AG09309 (cell line): ENCODE measurements at places on chromosomes 2 and 18.

DNA sequence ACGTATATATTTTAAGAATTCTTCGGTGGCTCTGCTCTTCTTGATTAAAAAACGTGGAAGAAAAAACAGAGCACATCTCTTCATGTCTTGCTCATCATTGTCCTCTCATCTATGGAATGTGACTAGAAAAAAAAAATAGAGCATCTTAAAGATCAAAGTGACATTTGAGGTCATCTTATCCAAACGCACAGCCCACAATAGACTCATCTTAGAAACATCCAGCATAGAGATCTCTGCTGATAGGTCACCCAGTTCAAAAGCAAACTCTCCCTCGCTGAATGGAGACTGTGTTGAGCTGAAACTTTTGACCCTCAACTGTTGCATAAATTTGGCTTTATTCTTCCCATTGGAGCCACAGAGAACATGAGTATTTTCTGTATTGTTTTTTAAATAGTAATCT is 65.2 kb downstream of the CMPK2 start:
- no peak for DNase-seq

- no peak for DNase-seq
Measured at GRCh38 chr2:74212702-74213410, 14.4 kb downstream of the MTHFD2 start.

GRCh38 chr2:169472249-169472648 is 7.0 kb upstream of the BBS5 start:
- DNase-seq = no peak

DNA sequence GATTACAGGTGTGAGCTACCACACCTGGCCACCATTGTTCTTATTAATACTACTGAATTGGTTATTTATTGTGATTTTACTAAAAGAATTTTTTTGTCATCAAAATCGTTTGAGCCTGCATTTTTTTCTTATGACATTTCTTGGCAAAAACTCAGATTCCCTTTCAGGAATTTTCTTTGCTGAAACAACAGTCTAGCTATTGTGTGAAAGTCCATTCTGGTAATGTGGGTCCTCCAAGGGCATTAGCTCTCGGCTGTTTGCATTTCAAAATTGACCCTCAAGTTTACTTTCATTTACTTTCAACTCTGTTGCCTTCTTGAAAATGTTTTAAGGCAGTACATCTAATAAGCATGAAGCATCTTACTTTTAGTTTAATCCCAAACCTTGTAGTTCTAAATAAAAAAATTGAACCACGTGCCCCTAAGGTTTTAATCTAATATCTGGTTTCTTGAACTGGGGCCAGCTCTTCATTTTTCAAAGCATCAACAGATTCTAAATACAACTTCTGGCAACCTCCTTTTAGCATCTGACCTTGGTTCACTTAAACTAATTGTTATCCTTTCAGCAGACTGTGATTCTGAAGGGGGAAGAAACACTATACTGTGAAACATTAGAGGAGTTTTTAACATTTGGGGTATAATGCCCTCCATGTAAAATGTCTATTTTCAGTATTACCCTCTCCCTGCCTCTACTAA is 325.2 kb upstream of the RAB12 start:
- DNase-seq = no peak

- DNase-seq = no peak
Measured at GRCh38 chr2:71067567-71068217, 756 bp upstream of the NAGK start.
